ENCODE measurements at places on chromosomes 16 and 17.

DNA sequence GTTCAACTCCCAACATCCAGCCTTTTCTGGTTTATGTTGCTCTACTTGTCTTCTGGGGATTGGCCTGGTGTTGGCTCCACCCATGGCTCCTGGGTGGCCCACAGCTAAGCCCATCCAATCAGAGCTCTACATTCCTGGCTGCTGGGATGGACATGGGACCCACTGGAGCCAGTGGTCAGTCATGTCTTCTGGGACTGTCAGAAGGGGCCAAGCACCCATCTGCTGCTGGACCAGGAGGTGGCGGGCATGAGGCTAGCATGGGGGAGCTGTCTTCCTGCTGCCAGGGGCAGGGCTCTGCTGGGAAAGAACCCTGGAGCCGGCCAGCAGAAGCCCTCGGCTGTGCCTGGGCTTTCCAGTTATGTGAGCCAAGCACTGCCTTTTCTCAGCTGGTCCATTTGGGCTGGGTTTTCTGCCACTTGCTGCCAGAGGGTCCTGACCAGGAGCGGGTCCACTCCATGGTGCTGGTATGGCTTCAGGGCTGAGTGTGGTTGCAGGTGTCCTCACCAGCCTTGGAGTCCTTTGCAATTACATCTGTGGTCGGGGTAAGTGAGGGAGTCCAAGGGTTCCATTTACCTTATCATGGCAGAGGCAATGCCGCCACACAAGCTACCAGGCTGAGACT lies 17.4 kb upstream of the ZNF469 start:
- DNase-seq = no peak

DNA sequence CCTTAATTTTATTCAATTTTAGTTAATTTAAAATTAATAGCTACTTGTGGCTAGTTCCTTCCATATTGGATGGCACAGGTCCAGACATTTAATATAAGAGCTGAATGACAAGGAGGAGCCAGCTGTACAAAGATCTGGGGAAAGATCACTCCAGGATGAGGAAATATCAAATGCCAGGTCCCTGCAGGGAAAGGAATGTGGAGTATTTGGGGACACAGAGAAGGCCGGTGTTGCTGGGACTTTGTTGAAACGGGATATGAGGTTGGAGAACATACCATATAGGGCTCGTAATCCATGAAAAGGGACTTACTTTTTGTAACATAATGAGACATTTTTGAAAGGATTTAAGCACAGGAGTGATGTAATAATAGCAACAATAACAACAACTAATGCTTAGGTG lies 426.8 kb downstream of the HS3ST4 start:
- DNase-seq = no peak

GRCh38 chr16:65667011-65667578 lies 545.2 kb upstream of the CDH11 start:
- DNase-seq = no peak

DNA sequence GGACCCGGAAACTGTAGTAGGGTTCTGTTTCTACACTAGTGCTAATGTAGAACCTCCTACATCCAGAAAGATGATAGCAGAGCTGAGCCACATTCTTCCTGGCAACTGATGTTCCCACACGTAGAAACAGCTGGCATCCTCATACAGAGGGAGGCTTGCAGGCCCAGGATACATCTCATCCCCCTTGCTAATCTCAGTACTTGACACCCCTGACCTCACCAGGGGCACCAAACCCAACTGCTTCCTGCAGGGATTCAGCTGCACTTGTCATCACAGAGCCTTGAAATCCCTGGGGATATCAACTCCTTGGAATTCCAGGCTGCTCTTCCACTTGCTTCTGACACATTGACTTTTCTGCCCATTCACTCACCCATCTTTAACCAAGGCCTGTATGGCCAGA lies 75.2 kb upstream of the HSBP1 start:
- no peak for DNase-seq

- no peak for DNase-seq
Measured at GRCh38 chr17:48254896-48255295, 147.3 kb downstream of the SNX11 start.

DNA sequence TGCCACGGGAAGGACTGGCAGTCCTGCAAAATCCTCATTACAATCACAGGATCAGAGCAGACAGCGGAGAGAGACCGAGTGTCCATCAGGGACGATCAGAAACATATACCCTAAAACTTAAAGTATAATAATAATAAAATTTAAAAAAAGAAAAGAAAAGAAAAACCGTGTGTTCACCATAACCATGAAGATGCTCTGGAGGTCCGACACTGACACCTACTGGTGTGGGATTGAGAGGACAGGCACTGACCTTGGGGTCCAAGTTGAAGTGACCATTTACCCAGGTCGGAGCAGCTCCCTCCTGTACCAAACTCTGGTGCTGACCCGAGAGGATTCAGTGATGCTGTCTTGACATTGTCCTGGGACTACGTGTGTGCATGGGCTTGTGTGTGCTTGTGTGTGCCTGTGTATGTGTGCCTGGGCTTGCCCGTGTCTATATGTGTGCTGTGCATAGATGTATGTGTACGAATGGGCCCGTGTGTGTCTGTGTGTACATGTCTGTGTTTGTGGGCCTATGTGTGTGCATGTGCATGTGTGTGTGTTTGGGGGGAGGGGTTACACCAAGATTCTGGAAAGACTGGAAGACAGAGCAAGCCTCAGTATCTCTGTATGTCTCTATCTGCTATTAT lies 10.0 kb upstream of the CD300LD start:
- DNase-seq = no peak

GRCh38 chr16:51095890-51096626 lies 55.0 kb downstream of the SALL1 start:
- no peak for DNase-seq
